A549 (cell line): ENCODE measurements at places on chromosomes 6 and 20.

DNA sequence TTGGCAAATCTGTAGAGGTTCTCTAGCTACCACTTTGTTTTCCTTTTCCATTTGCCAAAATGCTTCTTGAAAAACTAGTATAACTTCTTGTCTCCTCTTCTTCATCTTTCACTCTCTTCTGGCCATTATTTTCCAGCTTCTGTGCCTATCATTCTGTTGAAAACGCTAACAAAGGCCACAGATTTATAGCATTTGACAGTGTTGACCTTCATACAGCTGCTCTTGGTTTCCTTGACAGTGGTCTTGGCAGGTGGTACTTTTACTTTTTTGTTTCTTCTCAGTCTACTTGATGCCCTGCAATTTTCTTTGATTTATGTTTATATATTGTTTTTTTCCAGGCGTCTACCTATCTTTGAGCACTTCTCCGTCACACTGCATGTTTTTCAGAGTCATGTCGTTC lies 23.7 kb downstream of the TRMT11 start:
- DNase-seq: no peak

GRCh38 chr6:37285861-37286311 lies 27.9 kb upstream of the TMEM217 start:
- no peak for DNase-seq

DNA sequence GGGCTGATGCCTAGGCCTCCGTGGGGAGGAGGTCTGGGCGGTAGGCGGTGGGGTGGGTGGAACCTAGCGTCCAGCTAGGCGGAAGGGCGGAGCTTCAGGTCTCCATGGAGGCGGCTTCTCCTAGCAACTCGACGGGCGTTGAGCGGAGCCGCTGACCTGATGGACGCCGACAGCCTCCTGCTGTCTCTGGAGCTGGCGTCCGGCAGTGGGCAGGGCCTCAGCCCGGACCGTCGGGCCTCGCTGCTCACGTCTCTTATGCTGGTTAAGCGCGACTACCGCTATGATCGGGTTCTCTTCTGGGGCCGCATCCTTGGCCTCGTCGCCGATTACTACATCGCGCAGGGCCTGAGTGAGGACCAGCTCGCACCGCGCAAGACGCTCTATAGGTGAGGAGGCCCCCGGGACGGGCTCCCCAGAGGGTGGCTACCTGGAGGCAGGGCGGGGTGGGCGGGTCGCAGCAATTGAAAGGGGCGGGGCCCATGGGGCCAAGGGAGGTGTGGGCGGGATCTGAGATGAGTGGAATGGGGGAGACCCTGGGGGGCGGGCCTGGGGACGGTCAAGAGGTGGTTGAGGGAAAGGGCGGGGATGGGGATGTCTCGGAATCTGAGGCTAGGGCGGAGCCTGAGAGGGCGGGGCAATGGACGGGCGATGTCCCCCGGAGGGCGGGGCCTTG lies at the start of gene RSPH9:
Gene RSPH9, plus strand, starts transcription at position 97 of the 673 bp plus-strand sequence. Its CDS starts 63 bp downstream, at position 160.
- peak; percentile 66 for DNase-seq

DNA sequence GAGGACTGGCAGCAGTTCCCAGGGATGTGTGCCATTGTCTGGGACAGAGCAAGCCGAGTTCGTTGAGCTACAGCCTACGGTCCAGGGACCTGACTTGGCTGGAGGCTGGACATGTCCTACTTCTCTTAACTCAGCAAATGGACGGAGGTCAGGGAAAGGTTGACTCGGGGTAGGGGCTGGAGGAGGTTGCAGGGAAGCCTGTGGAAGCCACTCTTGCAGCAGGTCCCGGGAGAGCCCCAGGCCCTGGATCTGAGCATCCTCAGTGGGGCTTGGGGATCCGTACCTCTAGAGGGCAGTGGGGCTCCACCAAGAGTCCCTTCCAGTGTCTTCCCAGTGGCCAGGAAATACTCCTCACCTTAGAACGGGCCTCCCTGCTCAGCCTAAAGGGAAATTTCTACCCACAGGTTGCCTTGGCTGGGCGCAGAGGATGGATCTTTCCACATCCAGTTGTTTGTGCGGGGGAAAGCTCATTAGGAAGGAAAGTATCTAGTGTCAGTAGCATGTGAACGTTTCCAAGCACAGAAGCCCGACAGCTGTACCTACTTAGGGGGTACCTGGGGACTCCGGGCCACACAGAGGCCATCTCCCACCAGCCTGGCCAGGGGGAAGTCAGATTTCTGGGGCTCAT lies 170.2 kb downstream of the NFATC2 start:
- DNase-seq: peak; percentile 91

DNA sequence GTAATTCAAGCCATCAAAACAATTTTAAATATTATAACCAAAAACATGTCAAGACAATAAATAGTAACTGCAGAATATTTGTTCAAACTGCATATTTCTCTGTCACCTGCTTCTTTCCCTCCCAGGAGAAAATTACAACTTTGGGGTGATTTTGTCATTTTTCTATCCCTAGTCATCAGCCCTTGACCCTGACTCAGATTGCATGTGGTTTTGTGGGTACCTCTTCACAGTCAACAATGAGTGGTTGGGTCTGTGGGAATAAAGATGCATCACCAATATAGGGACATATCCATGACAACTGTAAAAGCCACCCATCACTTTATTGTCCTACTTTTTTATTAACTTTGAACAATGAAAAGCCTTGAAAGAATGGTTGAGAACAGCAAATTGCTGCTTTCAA lies 7.3 kb downstream of the COL10A1 start:
- no peak for DNase-seq

DNA sequence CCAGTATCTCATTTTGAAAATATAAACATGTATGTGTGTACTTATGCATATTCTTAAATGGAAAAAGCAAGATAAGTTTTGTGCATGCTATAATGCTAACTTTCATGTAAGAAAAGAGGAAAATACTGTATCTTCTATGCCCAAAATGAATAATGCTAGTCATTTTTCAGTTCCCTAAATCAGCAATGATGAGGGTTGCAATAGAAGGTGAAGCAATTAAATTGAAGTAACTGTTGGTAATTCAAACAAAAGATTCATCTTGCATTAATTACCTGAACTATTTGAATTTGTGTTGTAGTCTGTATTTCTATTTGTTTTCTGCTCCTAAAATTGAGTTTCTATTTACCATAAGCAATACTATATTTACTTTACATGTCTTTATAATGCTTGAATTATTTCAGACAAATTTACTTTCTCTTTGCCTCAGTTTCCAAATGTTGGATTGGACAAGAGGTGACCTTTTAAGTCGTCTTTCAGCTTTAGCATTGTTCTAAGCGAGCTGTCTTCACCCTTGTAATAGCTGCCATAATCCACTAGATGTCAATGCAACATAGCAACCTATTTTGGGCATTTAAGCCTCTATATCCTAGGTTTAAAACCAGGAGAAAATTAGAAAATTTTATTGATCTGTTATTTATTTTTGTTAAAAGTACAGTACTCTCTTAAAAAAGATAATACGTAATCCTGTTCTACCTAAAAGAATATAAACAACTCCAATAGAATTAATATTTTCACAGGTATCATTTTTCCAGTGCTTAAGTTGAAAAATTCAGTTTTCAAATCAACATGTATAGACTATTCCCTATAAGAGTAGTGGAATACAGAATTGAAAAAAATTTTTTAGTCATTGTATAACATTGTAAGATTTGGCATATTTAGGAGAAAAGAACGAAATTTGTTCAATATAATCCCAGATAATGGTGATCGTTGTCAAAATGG lies 52.3 kb upstream of the IFNGR1 start:
- peak; percentile 13 for DNase-seq

DNA sequence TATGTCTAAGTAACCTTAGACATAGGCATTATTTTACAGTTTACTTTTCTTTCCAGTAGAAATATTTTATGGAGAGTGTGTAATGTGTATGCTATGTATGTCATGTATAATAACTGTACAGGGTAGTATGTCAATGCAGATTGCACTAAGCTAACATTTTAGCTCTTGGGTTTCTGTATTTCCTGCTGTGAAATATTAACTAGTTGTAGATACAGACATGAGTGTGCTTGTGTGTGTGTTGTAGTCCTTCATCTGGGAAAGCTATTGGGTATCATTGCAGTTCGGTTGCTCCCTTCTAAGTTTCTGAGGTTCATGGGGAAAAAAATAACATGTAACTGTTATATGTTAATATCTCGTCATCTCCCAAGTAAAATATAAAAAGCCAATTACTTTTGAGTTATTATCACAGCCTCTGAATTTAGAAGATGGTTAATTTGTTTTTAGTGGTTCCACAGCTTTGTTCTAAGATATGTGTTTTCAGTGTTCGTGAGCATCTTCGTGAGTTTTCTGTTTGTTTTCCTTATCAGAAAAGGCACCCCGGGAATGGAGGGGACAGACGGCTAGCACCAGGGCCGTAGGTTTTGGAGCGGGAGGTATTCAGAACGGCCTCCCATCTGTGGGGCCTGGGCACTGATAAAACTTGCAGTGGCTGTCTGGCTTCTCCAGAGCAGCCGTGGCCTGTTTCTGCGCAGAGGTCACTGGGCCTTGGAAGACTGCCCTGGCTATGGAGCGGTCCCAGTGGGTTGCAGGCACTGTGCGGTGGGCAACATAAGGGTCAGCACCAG lies 215.0 kb downstream of the ARID1B start:
- no peak for DNase-seq

DNA sequence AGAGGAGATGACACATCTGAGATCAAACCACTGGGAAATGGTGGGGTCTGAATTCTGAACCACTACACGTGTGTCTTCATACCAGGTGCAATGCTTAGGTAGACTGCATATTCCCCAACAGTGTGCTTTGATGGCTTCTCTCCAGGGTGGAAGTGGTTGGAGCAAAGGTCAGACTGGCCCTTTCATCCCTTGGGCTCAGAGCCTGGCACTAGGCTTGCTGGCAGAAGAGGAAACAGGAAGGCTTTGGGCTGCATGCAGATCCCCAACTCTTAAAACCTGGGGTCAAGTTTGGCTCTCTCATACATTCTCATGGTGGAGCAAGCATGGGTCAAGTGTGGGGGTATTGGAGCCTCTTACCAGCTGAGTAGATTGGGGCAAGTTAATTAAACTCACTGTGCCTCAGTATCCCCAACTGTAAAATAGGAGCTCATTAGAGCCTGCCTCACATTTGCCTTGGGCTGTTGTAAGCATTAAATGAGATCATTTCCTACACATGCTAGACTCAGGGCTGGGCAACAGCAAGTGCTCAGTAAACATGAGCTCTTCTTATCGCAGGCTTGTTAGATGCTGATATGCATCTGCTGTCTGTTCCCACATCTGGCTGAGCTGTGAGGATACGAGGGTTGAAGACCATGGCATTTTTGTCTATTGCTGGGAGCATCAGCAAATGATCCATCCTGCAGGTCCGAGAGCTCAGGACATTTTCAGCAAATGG lies 51.6 kb upstream of the FAM83D start:
- DNase-seq: no peak

GRCh38 chr6:40336940-40337760 lies 250.0 kb downstream of the LRFN2 start:
- no peak for DNase-seq
